ENCODE measurements at places on chromosomes 16 and 17.
A peak's percentile ranks its signal among the peaks of the same experiment; 100 is the strongest.

DNA sequence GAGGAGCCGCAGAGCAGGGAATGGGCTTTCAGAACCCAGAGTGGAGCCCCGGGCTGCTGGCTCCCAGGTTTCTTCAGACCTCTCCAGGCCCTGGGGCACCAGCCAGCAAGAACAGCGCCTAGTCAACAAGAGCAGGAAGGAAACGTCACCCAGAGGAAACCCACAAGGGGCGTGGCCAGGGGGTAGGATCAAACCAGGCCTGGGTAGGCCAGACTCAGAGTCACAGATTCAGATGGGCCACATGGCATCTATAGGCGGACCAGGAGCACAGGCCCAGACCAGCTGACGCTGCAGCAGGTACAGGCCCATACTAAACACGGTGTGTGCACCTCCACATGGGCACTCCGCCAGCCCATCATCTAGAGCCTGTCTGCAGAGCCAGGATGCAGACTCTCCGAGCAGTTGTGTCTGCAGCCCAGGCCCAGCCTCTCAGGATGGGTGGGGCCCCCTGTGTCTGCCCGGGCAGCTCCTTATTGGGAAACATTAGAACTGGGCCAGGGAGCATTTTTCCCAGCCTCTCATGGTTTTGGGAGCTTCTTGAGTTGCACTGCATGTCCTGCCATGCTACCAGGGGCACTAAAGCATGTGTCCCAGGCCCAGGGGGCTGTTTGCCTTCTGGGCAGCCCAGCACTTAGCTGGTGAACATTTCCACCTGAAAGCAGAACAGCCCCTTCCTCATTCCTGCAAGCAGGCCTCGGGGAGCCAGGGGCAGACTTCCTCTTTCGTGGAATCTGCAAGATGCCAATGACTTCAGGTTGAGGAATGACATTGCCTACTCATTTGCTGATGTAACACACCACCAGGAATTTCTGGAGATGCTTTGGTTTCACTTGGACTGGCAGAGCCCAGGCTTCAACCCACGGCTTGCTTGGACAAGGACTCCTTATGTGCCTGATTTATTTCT lies at the start of gene NLRP1:
NLRP1 (minus strand) TSS at position 127 of the 904 bp plus-strand sequence. CDS start 552 bp downstream, outside the sequence.
- DNase-seq = peak; percentile 96

- DNase-seq = no peak
Observed at GRCh38 chr17:81966343-81967243, 5.6 kb upstream of the NOTUM start.

- no peak for DNase-seq
Observed at GRCh38 chr17:73297934-73298861, 13.6 kb downstream of the CDC42EP4 start.

- DNase-seq = no peak
Observed at GRCh38 chr16:31467858-31468257, 4.1 kb upstream of the TGFB1I1 start.
